ENCODE measurements at places on chromosomes 12 and 14. TPM values are rescaled to one million over a fixed set of nuclear protein-coding genes. Genes with fewer than 3 reads are reported as not detected.

ANKS1B gene
- 5.3 TPM for total RNA-seq

OLR1 gene
- total RNA-seq, result 96.1 TPM

TNS2 gene
- 232 TPM for total RNA-seq

A2M gene
- total RNA-seq, result 2,772 TPM

MYF6 gene
- not detected for total RNA-seq

NTF3 gene
- 0.93 TPM for total RNA-seq

BATF gene
- 4.9 TPM for total RNA-seq

CLEC14A gene
- 87.6 TPM for total RNA-seq

MMP19 gene
- 30.2 TPM for total RNA-seq

CIROP gene
- total RNA-seq, result not detected

Data from upper lobe of right lung (tissue), 1 donor.